HT-29 (cell line): ENCODE measurements at places on chromosomes 3 and 15.

- DNase-seq, result no peak
Measured at GRCh38 chr15:101086394-101087171, 165.3 kb downstream of the CHSY1 start.

GRCh38 chr15:41511331-41511898 is 2.2 kb downstream of the LTK start:
- no peak for DNase-seq

DNA sequence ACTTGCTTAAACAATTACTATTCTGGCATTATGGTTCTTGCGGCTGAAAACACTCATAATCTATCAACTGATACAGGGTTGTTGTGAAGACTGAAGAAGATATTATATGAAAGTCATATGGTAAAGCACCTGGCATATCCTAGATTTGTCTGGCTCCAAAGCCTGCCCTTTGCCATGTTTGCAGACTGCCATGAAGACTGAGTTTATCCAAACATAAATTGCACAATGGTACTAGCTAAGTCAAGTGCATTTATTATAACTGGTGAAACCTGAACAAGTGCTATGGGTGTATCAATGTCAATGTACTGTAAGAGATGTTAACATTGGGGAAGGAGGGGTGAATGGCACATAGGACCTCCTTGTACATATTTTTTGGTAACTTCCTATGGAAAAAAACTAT is 87.4 kb upstream of the MEX3B start:
- DNase-seq, result no peak

DNA sequence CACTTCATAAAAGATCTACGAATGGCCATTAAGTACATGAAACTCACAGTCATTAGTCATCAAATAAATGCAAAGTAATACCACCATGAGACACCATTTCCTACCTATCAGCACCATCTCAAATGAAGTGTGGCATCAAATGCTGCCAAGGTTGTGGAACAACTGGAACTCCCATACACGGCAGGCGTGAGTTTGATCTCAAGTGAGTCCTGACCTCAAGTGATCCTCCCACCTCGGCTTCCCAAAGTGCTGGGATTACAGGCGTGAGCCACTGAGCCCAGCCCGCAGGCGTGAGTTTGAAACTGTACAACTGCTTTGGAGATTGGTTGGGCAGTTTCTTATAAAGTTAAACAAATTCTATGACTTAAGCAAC is 28.8 kb upstream of the HDAC11 start:
- no peak for DNase-seq

DNA sequence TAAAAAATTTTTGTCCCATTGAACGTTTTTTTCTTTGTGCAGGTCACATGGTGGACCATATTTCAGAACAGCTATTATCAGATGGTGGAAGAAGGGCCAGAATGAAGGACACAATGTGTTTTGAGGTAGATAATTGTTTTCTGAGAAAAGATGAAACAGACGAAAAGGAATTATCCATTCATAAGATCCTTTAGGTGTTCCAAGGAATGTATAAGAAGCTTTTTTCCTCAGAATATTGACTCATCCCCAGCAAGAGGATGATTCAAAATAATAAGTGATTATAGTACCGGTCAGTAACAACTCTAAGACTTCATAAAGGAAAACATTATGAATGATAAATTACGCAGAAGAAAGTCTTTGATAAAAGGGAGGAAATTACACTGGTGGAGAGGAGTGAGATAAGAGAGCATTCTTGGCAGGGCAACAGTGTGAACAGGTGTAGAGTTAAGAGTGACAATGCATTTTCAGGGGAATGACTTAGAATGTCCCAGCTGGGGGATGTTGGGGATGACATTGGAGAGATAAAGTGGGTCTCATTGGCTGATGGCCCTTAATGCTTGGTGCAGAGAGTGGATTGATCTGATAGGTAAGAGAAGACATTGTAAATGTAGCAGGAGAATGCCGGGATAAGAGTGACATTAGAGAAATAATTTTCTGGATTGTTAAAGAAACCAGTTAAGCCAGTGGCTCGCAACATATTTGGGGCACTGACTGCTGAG is 27.0 kb upstream of the AQP9 start:
- DNase-seq, result no peak
